Activated CD4-positive, alpha-beta T cell treated with anti-CD3 and anti-CD28 coated beads, Interleukin-2, amount 50 U/mL, for 24 hours (primary cell): ENCODE measurements at places on chromosomes 6 and 20.

DNA sequence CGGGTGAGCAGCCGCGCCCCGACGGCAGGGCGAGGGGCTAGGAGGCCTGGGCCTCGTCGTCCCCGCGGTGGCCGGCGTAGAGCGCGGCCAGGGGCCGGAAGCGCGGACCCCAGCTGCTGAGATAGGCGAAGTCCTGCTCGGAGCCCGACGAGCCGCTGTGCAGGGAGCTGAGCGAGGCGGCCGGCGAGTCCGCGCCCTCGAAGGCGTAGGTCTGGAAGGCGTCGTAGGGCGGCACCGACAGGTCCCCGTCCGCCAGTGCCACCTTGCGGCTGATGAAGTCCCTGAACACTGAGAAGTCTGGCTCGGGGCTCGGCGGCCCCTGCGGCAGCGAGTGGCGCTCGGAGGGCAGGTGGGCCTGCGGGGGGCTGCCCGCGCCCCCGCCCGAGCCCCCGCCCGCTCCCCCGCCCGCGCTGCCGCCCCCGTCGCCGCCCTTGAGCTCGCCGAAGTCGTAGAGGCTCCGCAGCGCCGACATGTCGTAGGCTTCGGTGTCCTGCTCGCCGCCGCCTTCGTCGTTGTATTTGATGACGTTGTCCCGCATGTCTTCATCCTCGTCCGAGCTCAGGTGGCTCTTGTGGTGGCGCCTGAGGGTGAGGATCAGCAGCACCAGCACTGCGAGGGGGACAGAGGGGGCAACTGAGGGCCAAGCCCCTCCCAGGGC is 56.5 kb downstream of the CD40 start:
- peak; percentile 54 for DNase-seq

DNA sequence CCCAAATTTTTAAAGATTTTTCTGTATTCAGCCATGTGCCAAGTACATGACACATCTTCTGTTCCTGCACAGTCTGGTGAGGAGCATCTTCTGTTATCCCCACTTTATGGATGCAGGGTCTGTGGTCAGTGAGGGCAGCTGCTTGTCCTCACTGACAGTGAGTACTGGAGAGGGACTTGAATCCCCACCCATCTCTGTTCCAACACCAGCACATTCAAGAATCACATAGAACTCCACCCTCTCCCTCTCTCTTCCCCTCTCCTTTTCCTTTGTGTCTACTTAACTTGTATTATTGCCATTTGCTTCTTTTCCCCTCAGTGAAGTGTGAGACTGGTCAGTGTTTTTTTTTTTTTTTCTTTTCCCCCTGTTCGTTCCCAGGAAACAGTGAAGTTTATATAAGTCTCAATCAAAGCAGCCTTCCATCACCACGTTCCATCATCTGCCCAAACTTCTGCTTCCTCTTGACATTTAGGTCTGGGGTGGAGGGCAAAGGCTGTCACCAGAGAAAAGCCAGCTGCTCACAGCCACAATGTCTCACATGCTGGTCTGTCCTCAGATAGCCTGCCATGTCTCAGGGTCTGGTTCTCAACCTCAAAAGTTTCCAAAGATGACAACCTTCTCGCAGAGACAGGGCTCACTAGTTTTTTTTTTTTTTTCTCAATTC is 110.0 kb upstream of the SSTR4 start:
- no peak for DNase-seq

DNA sequence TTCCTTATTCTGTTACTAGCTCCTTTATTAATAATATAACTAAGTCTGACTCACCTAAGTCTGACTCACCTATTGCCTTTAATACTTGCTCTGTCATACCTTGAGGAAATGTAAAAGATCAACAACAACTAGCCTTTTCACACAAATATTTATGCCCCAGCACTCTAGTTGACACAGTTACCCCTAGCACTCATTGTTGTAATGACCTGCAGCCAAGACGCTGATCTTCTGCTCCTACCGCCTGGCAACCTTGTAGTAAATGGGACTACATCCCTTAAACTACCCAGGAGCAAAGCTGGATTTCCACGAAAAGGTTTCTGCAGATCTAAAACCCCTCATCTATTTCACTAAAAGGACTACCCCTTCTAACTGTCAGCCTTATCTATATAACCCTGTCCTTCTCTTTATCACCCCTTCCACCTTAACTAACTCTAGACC is 90.0 kb downstream of the PLG start:
- DNase-seq = no peak

DNA sequence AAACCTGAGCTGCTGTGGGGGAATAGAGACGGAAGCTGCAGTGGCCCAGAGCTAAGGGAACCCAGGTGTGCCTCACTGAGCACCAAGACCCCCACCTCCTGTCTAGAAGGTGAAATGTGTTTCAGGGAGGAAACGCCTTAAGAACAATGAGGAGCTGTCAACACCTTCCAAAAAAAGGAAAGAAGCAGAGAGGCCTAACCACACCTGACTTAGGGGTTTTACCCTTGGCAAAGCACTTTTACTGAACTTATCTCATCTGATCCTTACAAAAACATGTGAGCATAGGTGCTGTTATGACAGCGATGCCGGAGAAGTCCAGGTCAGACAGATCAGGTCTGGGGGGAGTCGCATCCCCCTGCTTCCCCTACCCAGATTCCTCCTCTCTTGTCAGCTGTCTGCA is 16.1 kb upstream of the CDKN1A start:
- DNase-seq = no peak

DNA sequence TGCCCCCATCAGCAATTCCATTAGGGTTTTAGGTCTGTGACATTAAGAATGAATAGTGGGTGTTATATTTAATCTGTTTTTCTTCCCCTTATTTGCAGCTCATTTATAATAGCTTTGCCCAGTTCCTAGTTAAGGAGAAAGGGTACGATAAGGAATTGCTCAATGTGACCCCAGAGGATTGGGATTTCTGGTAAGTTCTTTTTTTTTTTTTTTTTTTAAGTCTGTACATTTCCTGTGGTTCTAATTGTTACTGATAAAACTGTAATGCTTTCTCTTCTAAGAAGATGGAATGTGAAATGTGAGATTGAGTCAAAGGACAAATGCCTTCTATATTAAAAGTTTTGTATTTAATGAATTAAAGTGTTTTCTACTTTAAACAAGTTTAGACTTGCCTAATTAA is 5.5 kb downstream of the NT5DC1 start:
- no peak for DNase-seq

DNA sequence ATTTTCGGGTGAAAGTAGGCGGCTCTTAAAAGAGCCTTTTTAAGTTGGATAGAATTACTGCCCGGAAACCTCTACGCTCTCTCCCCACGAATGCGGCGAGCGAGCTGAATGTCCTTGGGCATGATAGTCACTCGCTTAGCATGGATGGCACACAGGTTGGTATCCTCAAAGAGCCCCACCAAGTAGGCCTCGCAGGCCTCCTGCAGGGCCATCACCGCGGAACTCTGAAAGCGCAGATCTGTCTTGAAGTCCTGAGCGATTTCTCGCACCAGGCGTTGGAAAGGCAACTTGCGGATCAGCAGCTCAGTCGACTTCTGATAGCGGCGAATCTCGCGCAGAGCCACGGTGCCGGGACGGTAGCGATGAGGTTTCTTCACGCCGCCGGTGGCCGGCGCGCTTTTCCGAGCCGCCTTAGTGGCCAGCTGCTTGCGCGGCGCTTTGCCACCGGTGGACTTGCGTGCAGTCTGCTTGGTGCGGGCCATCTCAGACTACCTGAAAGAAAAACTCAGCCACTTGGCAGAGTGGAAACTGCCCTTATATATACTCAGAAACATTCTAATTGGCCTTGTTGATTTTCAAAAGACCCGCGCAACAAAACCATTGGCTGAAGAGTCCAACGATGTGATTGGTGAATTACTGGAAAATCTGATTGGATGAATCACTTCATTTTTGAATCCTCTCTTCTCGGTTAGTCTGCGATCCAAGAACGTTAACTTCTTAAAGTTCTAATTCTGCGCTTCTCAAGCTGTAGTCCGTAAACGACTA is 93.9 kb upstream of the BTN3A2 start:
- DNase-seq = peak; percentile 80

DNA sequence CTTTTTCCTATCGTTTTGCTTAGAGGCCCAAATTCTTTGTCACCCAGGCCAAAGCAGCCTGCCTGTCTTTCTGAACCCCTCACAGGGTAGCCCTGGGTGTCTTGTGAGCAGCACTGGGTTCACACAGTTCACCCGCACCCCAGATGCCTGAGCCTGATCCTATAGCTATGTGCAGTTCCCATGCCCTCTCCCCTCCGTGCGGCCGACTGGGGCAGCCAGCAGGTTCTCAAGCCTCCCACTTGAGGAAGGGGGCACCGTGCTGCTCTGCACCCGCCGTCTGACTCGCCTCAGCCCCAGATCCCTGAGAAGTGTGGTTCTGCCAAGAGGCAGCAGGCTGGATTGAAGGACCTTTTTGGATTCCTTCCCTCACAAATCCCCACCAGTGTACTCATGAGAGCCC is 89.0 kb downstream of the PSMB1 start:
- no peak for DNase-seq

DNA sequence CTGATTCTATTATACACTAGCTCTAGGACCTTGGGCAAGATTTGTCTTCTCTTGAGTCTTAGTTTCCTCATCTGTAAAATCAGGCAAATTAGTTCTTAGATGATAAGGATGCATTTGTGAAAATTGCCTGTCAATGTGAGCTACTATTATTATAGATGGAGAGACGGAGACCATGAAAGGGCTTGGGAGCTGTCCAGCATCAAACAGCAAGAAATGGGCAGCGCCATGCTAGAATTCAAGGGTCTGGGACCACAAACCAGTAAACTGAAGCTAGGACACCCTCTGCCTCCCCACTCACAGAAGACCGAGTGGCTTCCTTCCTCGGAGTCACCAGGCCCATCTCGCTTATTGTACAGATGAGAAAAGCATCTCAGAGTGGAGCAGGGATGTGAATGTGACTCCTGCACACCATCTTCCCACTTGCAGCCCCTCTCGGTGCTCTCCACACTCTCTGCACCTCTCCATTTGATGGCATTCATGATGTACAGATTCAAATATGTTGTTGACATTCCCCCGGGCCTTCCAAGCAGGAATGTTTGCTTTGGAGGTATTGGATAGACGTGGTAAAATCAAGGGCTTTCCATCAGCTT is 24.1 kb upstream of the BPIFA3 start:
- no peak for DNase-seq

DNA sequence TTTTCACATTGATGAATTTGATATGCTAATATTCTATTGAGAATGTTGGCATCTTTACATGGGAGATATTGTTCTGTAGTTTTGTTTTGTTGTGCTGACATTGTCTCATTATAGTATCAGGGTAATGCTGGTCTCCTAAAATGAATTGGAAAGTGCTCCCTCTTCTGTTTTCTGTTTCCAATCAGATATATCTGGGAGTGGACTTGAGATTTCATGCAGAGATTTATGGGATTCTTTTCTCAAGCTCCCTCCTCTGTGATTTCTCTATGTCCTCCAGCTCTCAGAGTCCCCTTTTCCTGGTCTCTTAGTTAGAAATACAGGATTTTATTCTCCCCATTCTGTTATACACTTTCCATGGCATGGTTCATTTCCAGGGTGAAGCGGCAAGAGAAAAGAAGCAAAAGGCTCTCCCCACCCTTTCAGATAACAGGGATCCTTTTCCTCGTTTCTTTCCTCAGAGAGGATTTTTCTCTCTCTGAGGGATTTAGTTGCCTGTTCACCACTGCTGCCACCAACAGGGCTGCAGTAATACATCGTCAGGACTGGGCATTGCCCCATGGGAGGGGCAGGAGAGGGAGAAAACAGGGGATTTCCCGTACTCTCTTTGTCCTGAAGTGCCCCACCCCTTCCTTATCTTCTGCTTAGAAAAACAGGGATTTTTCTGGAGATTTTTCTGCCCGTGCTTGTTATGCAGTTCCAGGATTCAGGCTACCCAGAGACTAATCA is 59.3 kb upstream of the STMND1 start:
- DNase-seq = no peak

GRCh38 chr6:106213660-106214289 is 111.8 kb downstream of the ATG5 start:
- no peak for DNase-seq

GRCh38 chr6:155519176-155519738 is 63.6 kb upstream of the NOX3 start:
- DNase-seq = no peak

DNA sequence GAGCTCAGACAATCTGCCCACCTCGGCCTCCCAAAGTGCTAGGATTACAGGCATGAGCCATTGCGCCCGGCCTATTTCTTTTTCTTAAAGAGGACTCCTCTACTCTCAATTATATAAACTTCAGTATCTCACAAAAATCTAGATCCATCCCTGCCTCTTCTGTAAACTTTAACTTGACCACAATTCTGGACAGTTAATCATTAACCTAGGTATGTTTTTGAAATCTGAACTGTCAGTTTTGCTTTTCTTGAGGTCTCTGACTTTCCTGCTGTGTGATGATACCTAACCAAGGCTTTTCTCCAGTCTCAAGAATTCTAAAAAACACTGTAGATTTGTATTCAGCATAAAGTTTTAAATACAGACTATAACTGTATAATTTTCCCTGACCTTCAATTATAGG is 388.2 kb upstream of the SYNCRIP start:
- no peak for DNase-seq

DNA sequence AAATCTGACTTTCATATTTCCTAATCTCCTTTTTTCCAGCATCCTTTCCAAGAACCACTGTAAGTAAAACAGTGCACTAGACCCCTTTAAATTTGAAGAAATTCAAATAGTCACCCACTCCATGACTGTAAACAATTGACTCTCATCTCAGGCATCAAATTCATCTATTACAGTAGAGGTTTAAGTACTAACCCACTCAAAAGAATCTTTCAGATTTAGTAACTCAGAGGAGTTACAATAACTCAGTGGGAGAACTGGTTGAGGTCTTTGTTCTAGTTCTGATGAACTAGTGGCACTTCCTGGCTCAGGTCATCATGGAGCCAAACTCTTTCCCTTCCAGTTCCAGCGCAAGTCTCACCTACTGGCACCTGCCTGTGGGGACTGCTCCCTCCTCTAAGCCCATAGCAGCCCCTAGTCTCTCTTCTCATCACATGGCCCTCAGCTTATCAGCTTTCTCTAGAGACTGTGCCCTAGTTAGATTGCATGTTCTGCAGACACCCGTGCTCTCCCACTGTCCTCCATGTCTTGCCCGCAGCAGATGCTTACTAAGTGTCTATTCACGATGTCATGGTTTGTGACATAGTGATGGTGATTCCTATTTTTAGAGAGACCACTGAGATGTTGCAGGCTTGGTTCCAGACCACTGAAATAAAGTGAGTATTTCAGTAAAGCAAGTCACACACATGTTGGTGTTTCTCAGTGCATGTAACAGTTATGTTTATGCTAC is 196.2 kb downstream of the TBC1D7 start:
- no peak for DNase-seq

GRCh38 chr20:36313476-36313875 is 7.3 kb downstream of the DLGAP4 start:
- DNase-seq = no peak

DNA sequence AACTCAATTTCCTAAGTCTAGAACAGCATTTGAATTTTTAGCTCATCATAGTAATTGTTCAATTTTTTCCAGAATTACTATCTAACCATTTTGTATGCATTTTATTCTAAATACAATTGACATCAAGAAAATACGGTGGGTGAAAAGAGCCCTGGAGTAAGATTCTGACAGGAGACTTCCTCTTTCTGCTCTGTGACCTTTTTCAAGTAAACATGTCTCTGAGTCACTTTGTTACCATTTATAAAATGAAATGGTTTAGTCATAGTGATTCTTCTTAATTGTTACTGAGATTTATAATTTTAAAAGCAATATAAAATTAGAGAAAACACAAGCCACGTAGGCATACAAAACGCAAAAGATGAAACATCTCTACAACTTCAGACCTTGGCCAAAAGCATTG is 80.2 kb downstream of the PLCB1 start:
- DNase-seq = no peak
